GM12865 (cell line): ENCODE measurements at places on chromosomes 1 and 21.

DNA sequence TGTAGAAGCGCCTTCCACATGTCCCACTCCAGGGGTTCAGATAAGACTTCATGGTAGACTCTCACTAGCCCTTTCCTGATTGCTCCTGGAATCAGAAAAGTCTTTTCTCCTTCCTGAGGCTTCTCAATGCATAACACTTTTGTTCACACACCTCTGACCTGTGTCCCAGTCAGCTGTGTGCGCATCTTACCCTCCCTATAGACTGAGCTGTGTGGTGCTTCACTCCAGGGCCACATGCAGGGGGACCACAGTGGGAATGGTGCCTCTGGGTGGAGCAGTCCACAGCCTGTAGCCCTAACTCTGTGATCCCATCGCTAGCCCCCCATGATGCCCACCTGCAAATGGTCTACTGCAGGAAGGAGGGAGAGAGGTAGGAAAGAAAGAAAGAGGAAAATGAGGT lies 84.0 kb upstream of the TLR5 start:
- DNase-seq, result no peak

DNA sequence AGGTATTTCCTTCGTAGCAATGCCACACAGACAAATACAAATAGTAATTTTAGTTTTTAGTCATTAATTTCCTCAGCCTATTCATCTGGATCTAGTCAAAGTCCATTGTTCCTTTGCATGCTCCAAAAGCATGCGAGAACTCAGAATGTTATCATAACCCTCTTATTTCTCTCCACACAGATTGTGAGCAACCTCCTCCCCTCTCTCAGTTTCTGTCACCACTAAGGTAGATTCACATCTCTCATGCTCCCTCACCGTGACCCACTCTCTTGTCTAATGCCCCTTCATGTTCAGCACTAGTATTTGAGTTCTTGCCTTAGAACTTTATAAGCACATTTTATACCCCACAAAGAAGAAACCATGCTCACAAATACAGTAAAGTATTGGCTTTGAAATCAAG lies 582.4 kb downstream of the PLA2G4A start:
- peak; percentile 17 for DNase-seq

DNA sequence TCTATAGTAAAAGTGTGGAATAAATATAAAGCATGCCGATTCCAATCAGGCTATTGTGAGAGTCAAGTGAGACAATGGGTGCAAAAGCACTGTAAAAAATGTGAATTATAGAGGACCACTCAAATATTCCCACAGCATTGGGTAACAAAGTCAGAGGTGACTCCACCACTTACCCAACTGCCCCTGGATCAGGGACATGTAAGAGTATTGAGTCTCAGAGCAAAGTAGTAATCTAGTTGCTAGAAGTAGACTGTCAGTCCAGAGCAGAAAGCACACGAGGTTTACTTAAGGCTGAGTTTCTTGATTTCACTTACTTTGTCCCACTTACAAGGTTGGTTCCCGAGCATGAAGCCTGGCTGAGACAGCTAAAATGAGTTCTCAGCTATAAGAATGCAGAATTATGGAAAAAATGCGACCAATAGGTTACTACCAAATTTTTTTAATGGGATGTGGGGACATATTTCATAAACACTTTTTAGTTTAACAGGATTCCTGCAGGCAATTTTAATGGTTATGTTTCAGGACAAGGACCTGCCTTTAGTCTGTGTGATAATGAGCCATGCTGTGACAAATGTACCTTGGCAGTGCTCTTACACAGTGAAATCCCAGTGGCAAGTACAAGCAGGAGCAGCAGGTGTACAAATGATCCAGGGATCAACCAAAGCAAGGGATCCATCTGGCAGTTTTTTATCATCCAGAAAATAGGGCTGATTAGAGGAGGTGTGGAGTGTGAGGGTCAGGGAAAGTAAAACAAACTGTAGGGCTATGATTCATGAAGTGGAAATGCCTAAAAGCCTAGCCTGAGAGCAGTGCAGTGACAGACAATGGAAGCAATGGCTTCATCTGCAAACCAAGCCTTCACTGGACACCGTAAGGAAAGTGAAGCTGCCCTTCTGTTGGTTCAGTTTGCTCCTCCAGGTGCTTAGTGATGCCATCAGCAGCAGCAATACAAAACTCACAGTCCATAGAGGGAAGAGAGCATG lies 156.2 kb upstream of the SPAG17 start:
- no peak for DNase-seq

GRCh38 chr1:88891951-88892340 lies 579 bp upstream of the GTF2B start:
- DNase-seq, result no peak
